ENCODE measurements at places on chromosomes 1 and 21.

GRCh38 chr1:61852670-61853015 is 110.4 kb downstream of the PATJ start:
- DNase-seq = no peak

GRCh38 chr1:47333578-47333921 is at the start of gene CMPK1:
CMPK1 (plus strand) TSS chr1:47333790; CDS start chr1:47333946, 156 bp downstream.
- peak; percentile 92 for DNase-seq

DNA sequence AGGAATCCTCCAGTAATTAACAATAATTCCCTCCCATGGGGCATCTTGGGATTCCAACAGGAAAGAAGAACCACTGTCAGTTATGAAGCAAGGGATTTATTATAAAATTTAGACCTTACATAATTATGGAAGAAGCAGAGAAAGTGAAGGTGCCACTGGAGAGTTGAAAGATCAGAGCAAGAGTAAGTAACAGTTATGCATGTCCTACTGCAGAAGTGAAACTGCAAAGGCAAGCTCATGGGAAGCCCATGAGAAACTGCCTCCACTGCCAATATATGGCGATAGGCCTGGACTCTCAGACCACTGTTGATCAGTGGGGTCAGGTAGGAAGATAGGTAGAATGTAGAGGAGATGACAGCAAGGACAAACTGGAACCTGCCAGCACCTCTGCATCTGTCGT is 123.6 kb upstream of the ZNF648 start:
- DNase-seq = no peak

DNA sequence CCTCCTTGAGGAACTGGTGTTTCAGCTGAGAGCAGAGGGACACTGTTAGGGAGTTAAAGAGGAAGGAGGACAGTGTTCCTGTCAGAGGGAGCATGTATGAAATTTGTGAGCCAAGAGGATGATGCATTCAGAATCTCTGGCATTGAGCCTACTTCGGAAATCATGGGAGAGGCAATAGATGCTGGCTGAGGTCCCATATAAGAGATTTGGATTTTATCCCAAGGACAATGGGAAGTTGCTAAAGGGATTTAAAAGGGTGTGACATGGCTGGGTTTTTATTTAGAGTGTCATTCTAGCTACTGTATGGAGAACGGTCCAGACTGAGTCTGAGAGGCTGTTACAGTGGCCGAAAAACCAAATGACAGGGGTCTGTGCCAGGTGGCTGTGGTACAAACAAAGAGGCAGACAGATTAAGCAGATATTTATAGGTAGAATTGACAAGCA is 403.2 kb upstream of the B3GALT2 start:
- DNase-seq = peak; percentile 32

- no peak for DNase-seq
Observed at GRCh38 chr1:234584926-234585325, 25.1 kb downstream of the IRF2BP2 start.

- no peak for DNase-seq
Observed at GRCh38 chr1:74811436-74812179, 78.7 kb downstream of the TYW3 start.

- DNase-seq = peak; percentile 60
Observed at GRCh38 chr21:36630485-36631206, 68.3 kb upstream of the SIM2 start.

- peak; percentile 35 for DNase-seq
Observed at GRCh38 chr1:209493559-209493958, 90.0 kb upstream of the CAMK1G start.

DNA sequence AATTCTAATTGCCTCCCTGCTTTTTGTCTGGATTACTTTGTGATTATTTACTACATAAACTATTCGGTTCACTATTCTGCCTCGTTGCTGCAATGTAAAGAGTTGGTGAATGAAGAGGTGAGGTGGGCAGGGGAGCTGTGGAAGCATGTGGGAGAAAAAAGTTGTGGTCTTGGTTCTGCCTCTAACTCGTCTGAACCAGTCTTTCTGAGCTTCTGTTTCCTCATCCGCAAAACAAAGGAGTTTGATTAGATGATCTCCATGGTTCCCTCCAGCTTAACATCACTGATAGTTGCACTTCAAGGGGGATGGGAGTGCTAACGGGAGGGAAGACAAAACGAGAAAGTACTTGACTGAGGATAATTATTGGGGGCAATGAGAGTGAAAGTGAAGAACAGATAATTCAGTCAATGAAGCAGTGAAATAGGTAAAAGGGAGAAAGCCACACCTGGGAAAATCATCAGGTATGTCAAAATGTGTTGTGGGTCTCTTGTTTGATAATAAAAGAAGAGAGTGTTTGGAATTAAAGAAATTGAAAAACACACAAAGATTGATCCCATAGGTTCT is 26.2 kb upstream of the UHMK1 start:
- DNase-seq = no peak

GRCh38 chr1:240193679-240194078 is 102.0 kb downstream of the FMN2 start:
- DNase-seq = no peak

GRCh38 chr1:112255080-112255479 is 140.9 kb upstream of the CTTNBP2NL start:
- DNase-seq = no peak

DNA sequence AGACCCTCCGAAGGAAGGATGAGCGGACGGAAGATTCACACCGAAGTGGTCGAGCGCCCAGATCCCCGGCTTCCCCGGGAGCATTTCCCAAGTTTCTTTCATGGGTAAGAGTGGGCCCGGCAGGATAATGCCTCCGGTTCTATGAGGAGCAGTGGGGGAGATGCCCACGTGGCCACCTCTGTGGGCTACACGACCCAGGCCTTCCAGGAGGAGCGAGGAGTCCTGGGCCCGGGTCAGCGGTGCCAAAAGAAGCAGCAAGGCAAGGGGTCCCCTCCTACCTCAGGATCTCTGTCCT is 7.9 kb upstream of the NBPF11 start:
- DNase-seq = no peak

Measured in adipocyte (in vitro differentiated cells).